ENCODE measurements at places on chromosomes 7 and 10. TPM values are rescaled to one million over a fixed set of nuclear protein-coding genes. Genes with fewer than 3 reads are reported as not detected.

NPC1L1 gene
- 0.07 TPM for total RNA-seq

UFSP1 gene
- 5.6 TPM for total RNA-seq

GSTK1 gene
- 224 TPM for total RNA-seq

FAM25C gene
- total RNA-seq, result not detected

CYP3A7 gene
- total RNA-seq, result not detected

SGCE gene
- 69.8 TPM for total RNA-seq

SLC39A12 gene
- 0.10 TPM for total RNA-seq

TRIM73 gene
- 6.7 TPM for total RNA-seq
